Astrocyte (in vitro differentiated cells and primary cell): ENCODE measurements at places on chromosomes 3 and 15. TPM values are rescaled to one million over a fixed set of nuclear protein-coding genes. Genes with fewer than 3 reads are reported as not detected.
A peak's percentile ranks its signal among the peaks of the same experiment; 100 is the strongest.

DNA sequence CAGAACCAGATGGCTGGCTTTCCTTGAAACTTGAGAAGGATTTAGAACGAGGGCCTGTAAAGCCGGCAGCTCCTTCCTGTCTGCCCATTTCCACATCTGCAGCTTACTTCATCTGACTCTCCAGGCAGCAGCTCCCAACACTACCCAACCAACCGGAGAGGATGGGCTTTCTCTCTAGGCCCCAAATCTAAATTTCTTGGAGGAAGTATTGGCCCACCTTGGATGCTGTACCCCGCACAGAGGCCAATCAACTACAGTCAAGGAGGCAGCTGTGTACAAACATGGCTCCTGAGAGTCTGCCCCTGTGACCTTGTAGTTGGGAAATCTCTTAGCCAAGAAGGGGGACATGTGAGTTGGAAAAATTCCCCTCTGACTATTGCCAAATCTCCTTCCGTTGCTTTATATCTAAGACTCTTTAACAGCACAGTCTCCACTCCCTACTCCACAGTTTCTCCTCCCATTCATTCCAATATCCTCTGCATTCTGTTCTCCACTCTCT, 8.0 kb upstream of the ACAP2 start:
- H3K4me1 ChIP-seq, result peaks cover 2% of the 10 kb centered on the region
- H3K4me3 ChIP-seq, result no peak overlapping the region
- no peak overlapping the region for H3K27ac ChIP-seq
- no peak for DNase-seq
- no peaks in the 10 kb centered on the region for H3K27me3 ChIP-seq

DNA sequence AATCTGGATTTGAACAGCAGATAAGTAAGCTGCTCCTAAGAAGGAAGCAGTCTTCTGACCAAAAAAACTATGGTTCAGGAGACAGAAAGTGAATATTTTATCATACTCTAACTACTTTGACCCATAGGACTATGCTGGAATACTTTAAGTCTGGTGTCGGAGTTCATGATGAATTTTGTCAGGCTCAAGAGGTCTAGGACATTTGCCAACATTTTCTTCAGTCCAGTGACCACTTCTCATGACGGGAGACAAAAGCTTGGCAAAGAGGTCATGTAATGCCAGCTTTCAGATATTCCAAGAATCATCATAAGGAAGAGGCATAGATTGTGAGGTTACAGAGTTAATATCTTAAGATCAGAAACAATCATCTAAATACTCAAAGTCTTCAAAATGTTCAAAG, 20.5 kb upstream of the DCBLD2 start:
- peak overlapping the region; percentile 34 for H3K27ac ChIP-seq
- peak; percentile 45 for DNase-seq
- H3K4me1 ChIP-seq, result peaks cover 27% of the 10 kb centered on the region
- no peaks in the 10 kb centered on the region for H3K27me3 ChIP-seq
- no peak overlapping the region for H3K4me3 ChIP-seq

Gene LRRC2
- total RNA-seq, result 0.32 and 0.36 TPM in 2 replicates

GRCh38 chr3:10561946-10562560, 56.7 kb upstream of the ATP2B2 start:
- peaks cover 15% of the 10 kb centered on the region for H3K27me3 ChIP-seq
- peaks cover 9% of the 10 kb centered on the region for H3K4me1 ChIP-seq
- H3K27ac ChIP-seq, result no peak overlapping the region
- no peaks in the 10 kb centered on the region for H3K36me3 ChIP-seq
- no peak for DNase-seq
- no peak overlapping the region for H3K4me3 ChIP-seq

DNA sequence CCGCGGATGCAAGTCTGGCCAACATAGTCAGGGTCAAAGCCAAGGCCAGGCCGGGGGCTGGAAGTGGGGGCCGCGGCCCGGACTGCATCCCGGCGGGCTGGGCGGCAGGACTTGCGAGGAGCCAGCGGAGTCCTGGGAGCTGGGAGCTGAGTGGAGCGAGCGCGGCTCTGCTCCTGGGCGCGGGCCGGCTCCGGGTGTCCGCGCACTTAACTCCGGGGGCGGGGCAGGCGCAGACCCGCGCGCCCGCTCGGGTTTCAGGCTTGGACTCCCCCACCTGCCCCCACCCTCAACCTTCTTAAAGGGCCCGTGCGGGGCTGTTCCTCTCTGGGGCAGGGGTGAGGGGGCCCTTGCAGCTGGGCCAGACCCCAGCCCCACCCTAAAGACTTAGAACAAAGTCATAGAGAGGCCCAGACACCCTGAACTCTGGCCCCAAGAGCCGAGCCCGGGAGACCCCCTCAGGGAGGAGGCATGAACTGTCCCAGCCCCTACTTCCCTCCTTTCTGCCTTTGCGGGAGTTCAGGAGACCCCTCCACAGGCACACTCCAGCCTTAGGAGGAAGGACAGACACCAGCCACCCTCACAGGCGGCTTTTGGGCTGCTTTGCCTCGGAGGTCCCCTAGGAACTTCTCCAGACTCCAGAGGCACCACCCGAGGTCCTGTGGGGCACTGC, at the start of gene CSPG4:
TSS of gene CSPG4 (minus strand) at position 181 of the 670 bp plus-strand sequence. CDS start at position 88, 93 bp downstream.
- no peaks in the 10 kb centered on the region for H3K36me3 ChIP-seq
- H3K27ac ChIP-seq, result peak within 1 kb of the TSS; percentile 71
- peak; percentile 68 for DNase-seq
- H3K4me3 ChIP-seq, result peak within 1 kb of the TSS; percentile 75

- peak overlapping the region; percentile 50 for H3K4me3 ChIP-seq
- peaks cover 8% of the 10 kb centered on the region for H3K4me1 ChIP-seq
- peaks cover 21% of the 10 kb centered on the region for H3K27me3 ChIP-seq
- DNase-seq, result no peak
Observed at GRCh38 chr3:74613521-74614106, 845 bp downstream of the CNTN3 start.

- H3K4me1 ChIP-seq, result peaks cover 12% of the 10 kb centered on the region
- H3K27me3 ChIP-seq, result peaks cover 11% of the 10 kb centered on the region
- no peaks in the 10 kb centered on the region for H3K36me3 ChIP-seq
- H3K27ac ChIP-seq, result no peak overlapping the region
Observed at GRCh38 chr15:40247406-40247971, 8.6 kb downstream of the PAK6 start.

- no peaks in the 10 kb centered on the region for H3K4me1 ChIP-seq
- H3K27me3 ChIP-seq, result no peaks in the 10 kb centered on the region
- no peak for DNase-seq
- H3K36me3 ChIP-seq, result peaks cover 7% of the 10 kb centered on the region
- no peak overlapping the region for H3K27ac ChIP-seq
Observed at GRCh38 chr3:125316949-125317348, 58.2 kb downstream of the ZNF148 start.

- no peak overlapping the region for H3K4me3 ChIP-seq
- no peak for DNase-seq
- H3K27me3 ChIP-seq, result no peaks in the 10 kb centered on the region
- no peak overlapping the region for H3K27ac ChIP-seq
- H3K4me1 ChIP-seq, result no peaks in the 10 kb centered on the region
Observed at GRCh38 chr3:67854663-67855062, 200.3 kb upstream of the SUCLG2 start.

- no peak overlapping the region for H3K27ac ChIP-seq
- peaks cover 2% of the 10 kb centered on the region for H3K4me1 ChIP-seq
- no peaks in the 10 kb centered on the region for H3K36me3 ChIP-seq
- no peak overlapping the region for H3K4me3 ChIP-seq
- DNase-seq, result peak; percentile 89
- peaks cover 8% of the 10 kb centered on the region for H3K27me3 ChIP-seq
Observed at GRCh38 chr3:23075496-23075895, 127.6 kb upstream of the UBE2E2 start.

DNA sequence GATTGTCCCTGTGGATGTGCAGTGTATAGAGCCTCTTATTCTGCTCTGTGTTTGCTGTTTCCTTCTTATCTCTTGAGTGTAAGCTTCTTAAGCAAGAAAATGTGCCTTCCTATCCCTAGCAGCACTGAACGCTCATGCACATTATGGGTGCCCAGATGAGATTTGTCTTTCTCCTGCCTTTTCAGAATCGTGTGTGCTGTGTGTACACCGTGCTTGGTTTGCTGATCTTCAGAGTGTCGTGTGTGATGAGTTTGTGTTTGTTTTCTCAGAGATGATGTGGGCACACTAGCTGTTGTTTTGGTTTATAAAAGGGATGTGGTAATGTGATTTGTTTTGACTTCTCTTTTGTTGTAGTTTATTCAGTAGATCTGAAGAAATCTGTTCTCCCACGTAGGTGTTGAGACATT, 19.7 kb downstream of the GPR171 start:
- H3K27ac ChIP-seq, result no peak overlapping the region
- no peak for DNase-seq
- no peaks in the 10 kb centered on the region for H3K27me3 ChIP-seq
- H3K36me3 ChIP-seq, result no peaks in the 10 kb centered on the region

Gene CLDN1
- total RNA-seq, result 34.1 and 35.6 TPM in 2 replicates

GRCh38 chr3:136836511-136837156, 17.7 kb downstream of the SLC35G2 start:
- no peak for DNase-seq
- no peaks in the 10 kb centered on the region for H3K36me3 ChIP-seq
- H3K4me1 ChIP-seq, result peaks cover 18% of the 10 kb centered on the region
- H3K27me3 ChIP-seq, result no peaks in the 10 kb centered on the region
- no peak overlapping the region for H3K4me3 ChIP-seq

DNA sequence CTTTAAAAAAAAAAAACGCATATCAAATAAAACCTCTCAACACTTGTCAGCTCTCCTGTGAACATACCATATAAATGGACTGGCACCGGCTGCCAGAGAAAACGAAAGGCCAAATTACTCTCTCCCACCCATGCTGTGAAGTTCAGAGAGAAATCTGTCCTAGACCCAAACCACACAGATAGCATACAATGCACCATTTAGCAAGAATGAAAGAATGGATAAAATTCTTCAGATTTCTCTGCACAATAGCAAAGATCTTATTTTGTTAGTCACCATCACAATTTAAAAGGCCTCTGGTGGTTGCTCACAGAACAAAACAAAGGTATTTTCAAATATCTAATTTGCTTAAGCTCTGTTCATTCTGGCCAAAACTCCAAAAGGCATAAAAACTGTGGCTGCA, 93.9 kb upstream of the BHLHE40 start:
- peak; percentile 87 for DNase-seq
- no peak overlapping the region for H3K4me3 ChIP-seq
- H3K27ac ChIP-seq, result peak overlapping the region; percentile 50
- no peaks in the 10 kb centered on the region for H3K27me3 ChIP-seq
- no peaks in the 10 kb centered on the region for H3K36me3 ChIP-seq

GRCh38 chr3:197736010-197736490, 654 bp downstream of the RUBCN start:
- peaks cover 2% of the 10 kb centered on the region for H3K36me3 ChIP-seq
- H3K27me3 ChIP-seq, result no peaks in the 10 kb centered on the region
- peak overlapping the region; percentile 54 for H3K27ac ChIP-seq
- H3K4me3 ChIP-seq, result peak overlapping the region; percentile 85

- no peaks in the 10 kb centered on the region for H3K36me3 ChIP-seq
- no peak overlapping the region for H3K4me3 ChIP-seq
- DNase-seq, result no peak
- H3K27ac ChIP-seq, result no peak overlapping the region
- no peaks in the 10 kb centered on the region for H3K27me3 ChIP-seq
Observed at GRCh38 chr3:100198579-100199269, 62.1 kb upstream of the TBC1D23 start.

DNA sequence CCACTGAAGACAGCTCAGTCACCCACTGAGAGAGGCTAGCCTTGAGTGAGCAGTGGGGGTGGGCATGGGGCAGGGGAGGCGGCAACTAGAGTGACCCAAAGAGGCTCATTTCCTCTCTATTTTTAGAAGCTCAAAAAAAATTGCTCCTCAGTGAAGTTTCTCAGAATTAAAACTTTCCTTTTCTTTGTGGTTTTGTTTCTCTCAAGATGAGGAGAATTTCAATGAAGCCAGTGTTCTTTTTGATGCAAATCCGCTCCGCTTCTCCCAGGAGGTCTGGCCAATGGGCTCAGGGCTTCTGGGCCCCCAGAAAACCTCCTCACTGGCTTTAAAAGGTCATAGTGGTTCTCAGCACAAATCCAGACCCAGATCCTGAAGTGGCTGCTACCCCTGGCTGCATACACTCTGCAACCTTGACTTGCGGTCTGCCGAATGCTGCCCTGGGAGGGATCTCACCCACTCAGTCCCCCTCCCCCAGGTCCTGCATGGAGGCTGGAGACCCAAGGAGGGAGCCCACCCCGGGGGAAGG, at the start of gene ACSBG1:
TSS of gene ACSBG1 (minus strand) at position 51 of the 526 bp plus-strand sequence. CDS start 64 bp downstream, outside the sequence.
- H3K4me3 ChIP-seq, result no peak within 1 kb of the TSS
- H3K27me3 ChIP-seq, result peaks cover 16% of the 10 kb centered on the region
- H3K36me3 ChIP-seq, result no peaks in the 10 kb centered on the region
- H3K4me1 ChIP-seq, result no peaks in the 10 kb centered on the region

Gene P2RY1
- total RNA-seq, result 1.1 and 1.4 TPM in 2 replicates

- peak; percentile 84 for DNase-seq
- no peaks in the 10 kb centered on the region for H3K36me3 ChIP-seq
- H3K27ac ChIP-seq, result peak overlapping the region; percentile 42
- no peaks in the 10 kb centered on the region for H3K27me3 ChIP-seq
Observed at GRCh38 chr3:149589332-149589731, 68.5 kb downstream of the WWTR1 start.

Gene FBXO40
- total RNA-seq, result not detected in 2 replicates

GRCh38 chr3:36850743-36851142, 86.4 kb upstream of the DCLK3 start:
- no peak overlapping the region for H3K4me3 ChIP-seq
- H3K36me3 ChIP-seq, result no peaks in the 10 kb centered on the region
- no peaks in the 10 kb centered on the region for H3K4me1 ChIP-seq

Gene PLXND1
- 184 and 188 TPM in 2 replicates for total RNA-seq

- H3K4me3 ChIP-seq, result no peak overlapping the region
- H3K4me1 ChIP-seq, result peaks cover 59% of the 10 kb centered on the region
- no peak overlapping the region for H3K27ac ChIP-seq
- H3K36me3 ChIP-seq, result peaks cover 4% of the 10 kb centered on the region
Observed at GRCh38 chr15:73935547-73935946, 9.3 kb downstream of the LOXL1 start.

- H3K4me3 ChIP-seq, result no peak overlapping the region
- no peak for DNase-seq
- no peak overlapping the region for H3K27ac ChIP-seq
- H3K27me3 ChIP-seq, result peaks cover 4% of the 10 kb centered on the region
Observed at GRCh38 chr3:69149586-69149985, 27.2 kb upstream of the LMOD3 start.

Gene ZNF660
- 5.5 and 6.7 TPM in 2 replicates for total RNA-seq

DNA sequence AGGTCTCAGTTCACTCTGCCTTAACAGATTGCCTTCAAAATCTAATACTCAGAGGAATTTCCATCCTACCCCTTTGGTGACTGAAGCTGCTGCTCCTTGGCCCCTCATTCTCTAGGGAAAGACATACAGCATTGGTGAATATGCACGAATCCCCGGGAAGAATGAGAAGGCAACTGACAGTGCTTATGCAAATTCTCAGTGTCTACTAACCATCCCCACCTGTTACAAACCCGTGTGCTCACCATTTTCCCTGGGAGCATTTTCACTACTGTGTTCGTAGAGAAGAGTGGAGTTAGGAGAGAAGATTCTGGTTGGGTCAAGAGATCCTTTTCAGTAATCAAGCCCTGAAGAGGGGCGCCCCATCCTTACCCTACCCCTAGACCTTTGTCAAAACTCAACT, 37.7 kb downstream of the SYNM start:
- no peaks in the 10 kb centered on the region for H3K4me1 ChIP-seq
- no peak overlapping the region for H3K27ac ChIP-seq
- no peak for DNase-seq
- H3K36me3 ChIP-seq, result no peaks in the 10 kb centered on the region
- H3K4me3 ChIP-seq, result no peak overlapping the region
